ENCODE measurements at places on chromosomes 12 and 14. TPM values are rescaled to one million over a fixed set of nuclear protein-coding genes. Genes with fewer than 3 reads are reported as not detected.

GRCh38 chr14:69500736-69501135 lies 16.2 kb downstream of the PLEKHD1 start:
- H3K27me3 ChIP-seq = no peaks in the 10 kb centered on the region
- peaks cover 10% of the 10 kb centered on the region for H3K4me1 ChIP-seq
- DNase-seq = no peak
- H3K4me3 ChIP-seq = no peak overlapping the region

DNA sequence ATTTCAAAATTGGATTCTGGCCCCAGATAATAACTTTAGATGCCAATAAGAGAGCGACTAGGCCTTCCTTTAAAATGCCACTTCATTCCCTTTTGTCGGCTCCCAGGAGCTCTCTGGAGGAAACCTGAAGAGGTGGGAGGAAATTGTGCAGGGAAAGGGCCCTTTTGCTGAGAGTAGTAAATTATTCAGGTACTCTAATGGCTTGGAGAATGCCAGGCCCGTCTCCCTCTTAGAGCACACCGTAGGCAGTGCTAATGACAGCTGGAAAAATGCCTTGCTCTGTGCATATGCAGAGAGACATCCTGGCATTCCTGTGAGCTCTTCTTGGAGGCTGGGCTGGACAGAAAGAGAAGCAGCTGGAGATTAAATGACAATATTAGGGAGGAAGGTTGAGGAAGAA lies 115.0 kb upstream of the RPH3A start:
- H3K27ac ChIP-seq = no peak overlapping the region
- H3K4me1 ChIP-seq = no peaks in the 10 kb centered on the region
- no peak overlapping the region for H3K4me3 ChIP-seq
- no peaks in the 10 kb centered on the region for H3K27me3 ChIP-seq

- H3K27ac ChIP-seq = no peak overlapping the region
- no peaks in the 10 kb centered on the region for H3K27me3 ChIP-seq
- H3K4me1 ChIP-seq = no peaks in the 10 kb centered on the region
- no peaks in the 10 kb centered on the region for H3K36me3 ChIP-seq
- no peak for DNase-seq
These were observed 927.5 kb downstream of the SLC6A15 start for GRCh38 chr12:83985084-83985483.

DNA sequence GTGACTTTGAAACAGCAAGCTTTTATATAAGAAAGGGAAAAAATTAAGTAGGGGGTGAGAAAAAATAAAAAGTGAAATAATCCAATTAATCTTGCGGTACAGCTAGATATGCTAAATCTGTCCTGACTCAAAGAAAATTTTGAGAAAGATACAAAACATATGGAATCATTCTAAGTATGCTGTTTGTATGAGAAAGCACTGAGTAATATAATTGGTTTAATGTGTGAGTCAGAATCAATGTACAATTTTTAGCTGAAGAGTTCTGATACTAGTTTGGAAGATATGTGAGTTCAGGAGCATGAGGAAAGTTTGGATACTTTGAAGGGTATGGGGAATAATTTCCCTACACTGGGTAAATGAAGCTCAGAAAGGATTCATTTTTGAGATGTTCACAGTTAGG lies 190.9 kb upstream of the RASSF8 start:
- no peaks in the 10 kb centered on the region for H3K4me1 ChIP-seq
- no peak overlapping the region for H3K27ac ChIP-seq
- H3K27me3 ChIP-seq = no peaks in the 10 kb centered on the region
- H3K4me3 ChIP-seq = no peak overlapping the region
- DNase-seq = no peak

DNA sequence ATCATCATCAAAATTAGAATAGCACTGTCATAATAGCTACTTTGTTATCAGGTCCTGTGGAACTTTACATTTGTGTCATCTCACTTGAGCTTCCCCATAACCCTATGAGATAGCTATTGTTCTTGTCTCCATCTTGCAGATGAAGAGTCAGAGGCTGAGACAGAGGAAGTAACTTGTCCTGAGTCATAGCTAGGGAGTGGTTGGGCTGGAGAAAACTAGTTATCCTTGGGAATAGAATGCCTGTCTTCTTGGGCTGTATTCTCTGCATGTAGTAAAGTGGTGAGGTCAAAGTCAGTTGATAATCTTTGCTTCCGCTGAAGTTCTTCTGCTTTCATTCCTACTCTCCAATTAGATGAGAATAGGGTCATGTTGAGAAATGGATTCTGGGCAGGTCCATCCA lies 117.0 kb downstream of the SMOC1 start:
- DNase-seq = no peak
- H3K36me3 ChIP-seq = no peaks in the 10 kb centered on the region
- no peak overlapping the region for H3K4me3 ChIP-seq
- H3K4me1 ChIP-seq = no peaks in the 10 kb centered on the region
- no peak overlapping the region for H3K27ac ChIP-seq
- no peaks in the 10 kb centered on the region for H3K27me3 ChIP-seq

Gene SERPINA3
- polyA plus RNA-seq = 94.5 TPM

Gene CABP1
- polyA plus RNA-seq = 0.92 TPM

Gene STON2
- polyA plus RNA-seq = 2.9 TPM

Gene WNT1
- polyA plus RNA-seq = 0.10 TPM

Gene ACVRL1
- polyA plus RNA-seq = 12.5 TPM

Gene ZNF891
- polyA plus RNA-seq = 0.23 TPM
